ENCODE measurements at places on chromosomes 3 and 15.
A peak's percentile ranks its signal among the peaks of the same experiment; 100 is the strongest.

DNA sequence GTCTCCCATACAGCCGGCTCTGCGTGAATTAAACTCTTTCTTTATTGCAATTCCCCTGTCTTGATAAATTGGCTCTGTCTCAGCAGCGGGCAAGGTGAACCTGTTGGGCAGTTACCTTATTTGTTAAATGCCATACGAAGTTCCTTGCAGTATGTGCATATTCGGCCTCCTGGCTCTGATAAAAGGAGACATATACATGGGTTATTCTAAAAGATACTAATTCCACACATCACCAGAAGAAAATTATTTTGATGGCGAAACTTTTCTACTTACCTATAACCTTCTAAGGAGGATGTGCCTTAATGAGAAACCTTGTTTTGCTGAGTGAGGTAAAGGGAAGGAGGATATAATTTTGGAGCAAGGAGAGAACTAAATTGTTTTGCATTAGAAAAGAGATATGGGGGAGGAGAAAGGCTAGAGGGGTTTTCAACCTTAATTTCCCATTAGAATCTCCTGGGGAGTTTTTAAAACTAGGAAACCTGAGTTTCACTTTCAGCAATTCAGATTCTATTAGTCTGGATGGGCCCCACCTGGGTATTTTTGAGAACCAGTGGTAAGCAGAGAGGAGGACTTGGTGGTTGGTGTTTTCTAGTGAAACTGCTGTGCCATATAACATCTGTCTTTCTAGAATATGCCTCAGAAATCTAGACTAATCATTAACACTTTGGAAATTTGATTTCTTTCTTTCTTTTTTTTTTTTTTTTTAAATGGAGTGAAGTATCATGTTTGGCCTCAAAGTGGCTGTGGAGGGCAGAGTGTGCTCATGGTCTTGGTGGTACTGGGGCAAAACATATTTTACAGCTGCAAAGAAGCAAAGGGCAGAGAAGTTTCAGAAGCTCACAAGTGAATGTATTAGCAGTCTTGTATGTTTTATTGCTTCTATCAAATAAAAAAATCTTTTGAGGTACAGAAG is 23.0 kb downstream of the NANOGP8 start:
- DNase-seq, result no peak

- no peak for DNase-seq
These were observed 424.6 kb upstream of the GBE1 start for GRCh38 chr3:82186017-82186416.

DNA sequence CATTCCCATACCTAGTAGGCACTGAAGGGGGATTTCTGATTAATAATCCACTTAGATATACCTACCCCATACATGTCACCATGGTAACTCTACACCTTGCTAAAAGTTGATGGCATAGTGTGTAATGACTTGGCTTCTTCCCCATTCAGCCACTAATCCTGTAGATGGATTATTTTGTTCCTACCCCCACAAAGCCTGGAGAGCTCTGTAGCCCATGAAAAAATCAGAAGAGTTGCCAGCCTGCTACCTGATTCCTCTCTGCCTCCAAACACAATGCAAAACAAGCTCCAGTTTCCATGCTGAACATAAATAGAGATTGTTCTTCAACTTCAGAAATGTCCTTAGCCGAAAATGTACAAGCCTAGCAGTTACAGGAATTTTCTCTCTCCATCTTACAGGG is 98.9 kb upstream of the PFN2 start:
- no peak for DNase-seq

DNA sequence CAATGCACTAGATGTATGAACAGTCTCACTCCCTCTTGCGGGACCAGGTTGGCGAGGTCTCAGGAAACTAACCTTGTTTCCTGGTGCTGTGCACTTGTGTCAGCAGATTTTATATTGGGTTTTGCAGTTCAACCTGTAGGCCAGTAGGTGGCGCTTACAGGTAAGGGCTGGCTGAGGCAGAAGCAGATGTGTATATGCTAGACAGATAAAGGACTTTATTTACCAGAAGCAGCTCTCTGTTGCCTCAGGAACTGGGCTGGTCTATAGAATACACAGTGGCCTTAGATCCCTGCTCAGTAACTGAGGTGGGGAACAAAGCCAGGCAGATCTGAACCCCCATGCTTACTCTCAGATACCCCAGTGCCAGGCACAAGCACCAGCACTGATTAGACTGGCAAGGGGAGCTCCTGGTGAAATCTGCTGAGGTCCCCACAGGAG is 296.8 kb downstream of the DOCK3 start:
- peak; percentile 66 for DNase-seq

GRCh38 chr3:31785286-31785685 is 195.8 kb downstream of the OSBPL10 start:
- no peak for DNase-seq

DNA sequence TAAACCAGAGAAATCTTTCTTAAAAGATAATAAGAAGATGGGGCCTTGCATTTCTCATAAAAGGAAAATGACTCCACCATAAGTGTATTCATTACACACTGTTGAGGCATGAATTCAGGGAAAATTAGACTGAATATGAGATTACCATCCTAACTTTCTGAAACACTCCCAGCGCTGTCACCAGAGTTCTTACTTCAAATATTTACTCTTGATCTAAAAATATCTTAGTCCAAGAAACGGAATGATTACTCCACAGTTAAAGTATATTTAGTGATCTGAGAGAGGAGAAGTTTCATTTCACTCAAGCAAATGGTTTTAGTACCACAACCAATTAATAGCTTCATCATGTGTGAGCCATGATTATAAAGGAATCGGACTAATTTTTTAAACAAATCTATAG is 300.3 kb downstream of the ZBTB20 start:
- DNase-seq, result no peak

GRCh38 chr3:179323197-179324110 is 623 bp downstream of the ZNF639 start:
- peak; percentile 73 for DNase-seq

- no peak for DNase-seq
These were observed 835 bp downstream of the MEIS2 start for GRCh38 chr15:37099319-37100108.

- no peak for DNase-seq
These were observed 49.8 kb upstream of the SLC6A1 start for GRCh38 chr3:10942690-10943205.

GRCh38 chr15:41154412-41154811 is 38.3 kb upstream of the INO80 start:
- no peak for DNase-seq

GRCh38 chr15:76168237-76168984 is 108.6 kb downstream of the TMEM266 start:
- DNase-seq, result no peak

DNA sequence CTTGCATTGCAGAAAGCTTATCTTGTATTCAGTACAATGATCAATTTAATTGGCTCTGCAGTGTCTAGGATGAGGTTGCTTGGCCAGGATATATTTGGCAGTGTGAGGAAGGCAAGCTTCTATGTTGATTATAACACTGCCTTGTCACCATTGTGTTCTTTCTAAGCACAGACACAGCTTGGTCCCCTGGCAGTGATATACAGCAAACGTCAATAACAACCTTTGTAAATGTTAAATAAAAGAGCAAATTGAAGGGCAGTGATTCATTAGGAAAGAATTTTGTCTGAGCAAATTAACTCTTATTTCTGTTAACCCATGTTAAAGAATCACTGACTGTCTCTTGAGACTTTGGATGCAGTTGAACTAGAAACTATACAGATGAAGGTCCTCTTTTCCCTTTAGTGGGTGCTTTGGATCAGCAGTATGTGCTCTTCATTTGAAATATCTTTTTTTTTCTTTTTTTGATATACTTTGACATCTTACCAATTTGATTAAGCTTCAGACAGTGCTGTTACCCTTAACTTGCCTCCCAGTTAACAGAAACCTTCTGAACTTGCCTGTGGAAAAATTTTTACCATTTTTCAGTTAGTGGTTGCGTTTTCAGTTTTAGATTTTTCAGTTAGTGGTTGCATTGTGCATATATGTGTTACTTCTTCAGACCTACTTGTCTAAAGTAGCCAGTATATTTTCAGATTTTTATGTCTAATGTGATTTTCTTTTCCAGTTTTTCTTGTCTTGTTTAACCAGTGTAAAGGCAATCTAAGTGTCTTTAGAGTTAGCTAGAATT is 199.8 kb downstream of the TCF12 start:
- no peak for DNase-seq

GRCh38 chr15:64008177-64008576 is 38.1 kb downstream of the DAPK2 start:
- no peak for DNase-seq

- no peak for DNase-seq
These were observed 3.5 kb downstream of the VIPR1 start for GRCh38 chr3:42505849-42506410.

- no peak for DNase-seq
These were observed 16.1 kb downstream of the TM6SF1 start for GRCh38 chr15:83123529-83123928.

DNA sequence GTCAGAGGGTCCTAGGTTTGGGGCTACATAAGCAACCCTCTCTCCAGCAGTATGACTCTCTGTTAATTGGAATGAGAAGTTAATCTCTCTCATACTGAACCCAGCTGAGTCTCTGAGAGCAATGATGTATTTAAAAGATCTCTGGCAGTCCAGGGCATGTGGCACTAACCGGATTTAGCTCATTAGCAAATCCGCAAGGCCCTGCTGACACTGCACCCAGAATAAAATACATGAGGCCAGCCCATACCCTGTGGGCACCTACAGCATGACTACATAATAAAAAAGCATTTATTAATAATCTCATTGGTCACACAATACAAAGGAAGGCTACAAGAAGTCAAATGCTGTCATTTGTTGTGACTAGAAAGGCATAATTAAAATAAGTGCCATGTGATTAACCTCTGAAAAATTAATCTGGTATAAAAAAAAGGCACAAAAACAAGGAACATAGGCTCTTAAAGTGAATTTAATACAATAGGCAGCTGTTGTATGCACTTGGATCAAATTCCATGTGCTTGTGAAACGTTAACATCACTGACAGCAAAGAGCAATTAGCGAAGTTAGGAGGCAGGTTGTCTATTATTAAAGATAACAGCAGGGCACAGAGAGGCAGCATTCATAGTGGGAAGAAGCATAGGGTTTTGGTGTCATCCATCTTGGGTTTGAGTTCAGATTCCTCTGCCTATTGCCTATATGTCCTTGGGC is 381.2 kb downstream of the WDR72 start:
- no peak for DNase-seq

GRCh38 chr3:67154429-67154828 is 156.3 kb downstream of the KBTBD8 start:
- DNase-seq, result no peak

GRCh38 chr3:101848326-101848725 is 988 bp upstream of the NFKBIZ start:
- DNase-seq, result no peak

GRCh38 chr3:108006077-108006771 is 84.6 kb downstream of the CD47 start:
- no peak for DNase-seq

- no peak for DNase-seq
These were observed 78.4 kb upstream of the WNT5A start for GRCh38 chr3:55565521-55565920.

GRCh38 chr3:39177708-39178332 is 14.6 kb downstream of the XIRP1 start:
- peak; percentile 98 for DNase-seq

DNA sequence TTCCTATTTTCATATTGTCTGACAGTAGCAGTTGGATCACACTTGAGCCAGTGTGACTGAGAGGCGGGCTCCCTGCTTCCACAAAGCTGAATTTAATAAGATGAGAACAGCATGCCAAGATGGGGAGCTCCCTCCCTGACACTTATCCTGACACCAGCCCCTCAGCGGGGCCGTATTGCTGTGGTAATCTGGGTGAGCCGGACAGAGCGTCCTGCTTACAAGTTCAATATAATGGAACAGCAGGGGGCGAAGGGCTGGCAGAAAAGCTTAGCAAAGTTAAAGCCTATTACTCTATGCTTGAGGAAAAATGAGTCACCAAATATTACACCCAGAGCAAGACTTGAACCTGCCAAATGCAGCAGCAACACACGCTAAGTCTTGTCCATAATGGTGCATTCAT is 163.8 kb upstream of the CMC1 start:
- DNase-seq, result no peak

GRCh38 chr15:45743426-45744235 is 108.8 kb downstream of the SQOR start:
- DNase-seq, result no peak

DNA sequence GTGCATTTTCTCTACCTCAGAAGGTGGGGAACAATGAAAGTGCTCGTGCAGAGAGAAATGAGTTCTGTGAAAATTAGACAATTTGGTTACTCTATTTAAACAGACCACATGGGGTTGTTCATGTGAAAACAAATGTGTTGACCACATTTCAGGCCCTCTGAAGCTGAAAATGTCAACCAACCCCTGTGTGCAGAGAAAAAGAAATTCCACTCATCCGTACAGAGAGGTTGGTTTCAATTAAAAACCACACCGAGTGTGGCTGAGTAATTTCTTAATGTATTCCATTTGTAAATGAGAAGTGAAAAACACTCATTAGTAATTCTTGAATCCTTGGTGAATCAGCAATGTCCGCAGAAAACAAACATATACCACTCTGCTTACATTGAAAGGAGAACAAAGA is 46.9 kb upstream of the SLC7A14 start:
- DNase-seq, result no peak

GRCh38 chr3:138314751-138315150 is 14.9 kb downstream of the NME9 start:
- DNase-seq, result no peak

GRCh38 chr3:23496165-23496564 is 293.0 kb downstream of the UBE2E2 start:
- DNase-seq, result no peak

DNA sequence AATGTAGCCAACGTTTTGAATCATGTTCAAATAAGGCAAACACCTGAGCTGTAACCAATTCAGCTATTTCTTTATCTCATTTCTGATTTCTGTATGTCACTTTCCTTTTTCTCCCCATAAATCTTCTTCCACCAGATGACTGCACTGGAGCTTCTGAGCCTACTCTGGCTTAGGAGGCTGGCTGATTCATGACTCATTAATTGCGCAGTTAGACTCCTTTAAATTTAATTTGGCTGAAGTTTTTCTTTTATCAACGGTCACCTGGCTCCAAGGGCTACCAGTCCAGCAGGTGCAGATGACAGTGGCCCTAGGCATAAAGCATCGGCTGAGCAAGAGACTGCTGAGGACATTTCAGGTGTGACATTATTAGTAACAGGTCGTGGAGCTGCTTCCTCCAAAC is 39.6 kb upstream of the ITGA11 start:
- no peak for DNase-seq

DNA sequence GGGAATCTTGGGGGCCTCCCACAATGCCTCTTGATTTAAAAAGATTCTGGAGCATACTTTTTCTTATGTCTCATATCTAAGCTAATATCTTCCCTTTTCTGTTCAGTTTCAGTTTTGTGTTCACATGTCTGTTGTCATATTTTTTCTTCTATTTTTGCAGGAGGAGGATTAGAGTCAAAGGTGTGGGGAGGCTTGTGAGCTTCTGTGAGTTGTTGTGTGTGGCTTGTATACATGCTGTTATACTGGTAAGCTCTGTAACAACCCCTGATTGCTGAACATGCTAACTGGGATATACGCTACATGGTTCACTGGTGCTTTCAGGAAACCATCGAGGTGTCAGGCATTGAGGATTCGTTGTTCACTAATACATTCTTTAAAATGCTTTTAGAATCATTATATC is 83.5 kb downstream of the SLC25A26 start:
- no peak for DNase-seq
